ENCODE measurements at places on chromosomes 11 and 22. TPM values are rescaled to one million over a fixed set of nuclear protein-coding genes. Genes with fewer than 3 reads are reported as not detected.

GRAMD1B gene
- total RNA-seq: 8.9 TPM

MYEOV gene
- 0.48 TPM for total RNA-seq

RAB3IL1 gene
- total RNA-seq: 10.1 TPM

ROBO3 gene
- total RNA-seq: 17.3 TPM

B4GALNT4 gene
- 7.2 TPM for total RNA-seq

MIAT gene
- total RNA-seq: 3.6 TPM

GALNT18 gene
- total RNA-seq: 137 TPM

FGF19 gene
- 1.4 TPM for total RNA-seq

MS4A1 gene
- total RNA-seq: 6.0 TPM

PTGDR2 gene
- total RNA-seq: 0.24 TPM

UBQLN3 gene
- 2.6 TPM for total RNA-seq

GSTT2B gene
- total RNA-seq: 7.2 TPM

CLTCL1 gene
- total RNA-seq: 9.9 TPM

All from umbilical cord (tissue), 2 donors.